Activated T-cell treated with anti-CD3 and anti-CD28 coated beads, Interleukin-2, amount 50 U/mL, for 24 hours (primary cell): ENCODE measurements at places on chromosomes 1 and 21.

DNA sequence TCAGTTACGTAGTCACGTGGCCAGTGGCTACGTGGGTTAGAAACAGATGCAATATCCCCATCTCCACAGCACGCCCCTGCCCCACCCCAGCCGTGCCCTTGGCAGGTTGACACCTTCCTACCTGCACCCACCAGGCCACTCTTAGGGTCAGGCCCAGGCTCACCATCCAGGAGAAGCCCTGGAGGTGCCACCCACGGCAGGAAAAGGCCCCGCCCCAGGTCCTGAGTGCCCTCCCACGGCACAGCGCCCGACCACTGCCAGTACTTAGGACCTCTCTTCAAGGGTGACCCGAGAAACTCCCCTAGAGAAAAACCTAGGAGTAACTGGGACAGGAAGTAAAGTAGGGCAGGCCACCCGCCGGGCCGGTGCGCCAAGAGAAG is 1.5 kb downstream of the C1orf35 start:
- no peak for DNase-seq

DNA sequence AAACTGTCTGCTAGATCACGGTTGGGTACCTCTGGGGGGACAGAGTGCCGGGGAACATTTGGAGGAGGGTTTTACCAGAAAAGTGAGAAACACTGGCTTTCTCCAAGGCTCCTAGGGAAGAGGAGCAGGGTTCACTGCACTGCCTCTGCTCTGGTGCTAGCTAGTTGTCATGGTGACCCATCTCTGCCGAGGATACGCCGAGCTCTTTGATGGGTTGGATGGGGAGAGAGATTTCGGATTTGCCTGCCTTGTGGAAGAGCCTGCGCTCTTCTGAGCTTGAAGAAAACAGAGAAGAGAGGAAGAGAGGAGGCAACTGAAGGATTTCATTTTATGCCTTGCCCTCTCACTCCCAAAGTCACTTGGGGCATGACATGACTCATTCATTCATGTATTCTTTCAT is 92.1 kb downstream of the NAV1 start:
- no peak for DNase-seq

DNA sequence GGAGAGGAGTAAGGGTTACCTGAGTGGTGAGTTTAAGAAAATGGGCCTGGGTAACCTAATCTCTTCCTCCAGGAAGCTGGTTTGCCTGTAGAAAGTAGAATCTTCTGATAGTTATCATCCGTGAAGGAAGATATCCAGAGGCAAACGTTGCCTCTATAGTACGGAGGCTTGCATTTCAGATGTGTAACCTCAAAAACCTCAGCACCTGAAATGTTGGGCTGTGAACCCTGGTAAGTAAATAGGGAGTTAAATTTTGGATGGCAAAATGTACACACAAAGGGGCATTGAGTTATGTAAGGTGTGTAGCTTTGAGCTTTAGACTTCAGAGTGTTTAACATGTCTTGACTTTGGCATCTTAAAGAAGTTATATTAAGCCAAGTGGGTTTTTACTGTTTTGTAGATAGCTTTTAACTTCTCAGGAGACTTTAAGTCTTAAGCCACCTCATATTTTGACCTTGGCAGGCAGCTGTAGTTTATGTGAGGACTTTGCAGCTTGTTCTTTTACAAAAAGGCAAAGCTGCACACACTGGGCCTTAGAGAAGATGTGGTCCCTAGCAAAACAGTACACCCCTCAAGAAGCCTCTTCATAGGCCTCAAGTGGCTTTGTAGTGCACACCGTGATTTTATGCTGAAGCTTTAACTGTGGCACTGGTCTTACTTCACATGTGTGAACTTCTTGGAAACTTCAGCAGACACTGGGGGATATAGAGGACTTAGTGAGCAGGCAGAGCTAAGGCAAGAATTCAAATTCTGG is 83.4 kb downstream of the SNRPE start:
- DNase-seq = no peak

GRCh38 chr1:243799908-243800307 is 50.1 kb downstream of the AKT3 start:
- DNase-seq = no peak

DNA sequence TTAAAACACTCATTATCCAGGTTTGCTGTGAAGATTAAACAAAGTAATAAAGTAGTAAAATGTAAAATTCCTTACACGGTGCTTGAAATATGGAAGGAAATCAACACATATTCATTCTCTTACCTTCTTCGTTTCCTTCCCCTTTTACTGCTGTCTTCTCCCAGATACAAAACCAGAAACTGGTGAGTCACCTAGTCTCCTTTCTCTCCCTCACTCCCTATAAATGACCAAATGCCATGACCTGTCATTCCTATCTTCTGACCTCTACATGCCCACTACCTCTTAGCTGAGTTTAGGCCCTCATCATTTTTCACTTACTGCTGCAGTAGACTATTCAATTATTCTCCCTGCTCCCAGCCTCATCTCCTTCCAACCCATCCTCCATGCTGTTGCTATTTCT is 4.3 kb upstream of the NR1I3 start:
- no peak for DNase-seq

DNA sequence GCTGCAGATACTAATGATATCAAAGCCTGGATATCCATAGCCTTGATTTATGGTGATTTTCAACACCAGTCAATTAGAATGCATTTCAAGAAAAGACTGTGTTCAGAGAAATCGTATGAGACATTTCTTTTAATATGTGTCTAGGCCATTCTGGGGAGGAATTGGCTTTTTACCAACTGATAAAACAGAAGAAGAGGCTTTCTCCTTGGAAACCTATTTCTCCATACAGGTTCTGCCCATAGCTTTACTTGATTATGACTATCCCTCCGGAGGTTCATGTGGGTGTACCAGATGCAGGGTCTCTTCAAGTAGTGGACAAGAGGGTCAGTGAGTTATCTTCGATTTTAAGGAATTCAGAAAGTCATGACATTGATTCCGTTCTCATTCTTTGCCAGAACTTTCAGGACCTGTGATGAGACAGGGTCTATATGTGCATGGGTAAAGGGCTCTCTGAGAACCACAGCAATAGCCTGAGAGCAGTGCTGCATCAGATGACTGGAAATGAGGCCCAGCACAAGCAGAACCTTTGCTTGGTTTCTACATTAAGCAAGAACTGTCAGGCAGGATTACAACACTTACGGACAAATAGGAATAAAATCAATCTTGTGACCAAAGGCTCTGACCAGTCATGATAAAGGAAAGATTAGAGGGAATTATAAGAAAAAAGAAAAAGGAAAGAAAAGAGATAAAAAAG is 263.7 kb upstream of the SGIP1 start:
- no peak for DNase-seq

DNA sequence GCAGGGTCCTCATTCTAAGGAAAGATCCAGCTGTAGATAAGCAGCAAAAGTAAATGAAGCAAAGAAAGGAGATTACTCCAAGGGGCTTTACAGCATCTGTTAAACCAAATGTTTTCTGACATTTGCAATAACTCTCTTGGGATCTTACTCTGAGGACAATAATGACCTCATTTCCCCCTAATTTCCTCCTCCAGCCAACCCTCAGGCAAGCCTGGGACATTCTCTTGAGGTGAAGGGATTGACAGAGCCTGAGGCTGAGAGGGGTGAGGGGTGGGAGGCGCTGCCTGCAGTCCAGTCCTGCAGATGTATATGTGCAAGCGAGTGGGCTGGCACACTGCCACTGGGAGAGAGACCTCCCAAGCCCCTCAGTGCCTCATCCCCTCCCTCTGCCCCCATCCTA is 40.5 kb upstream of the NEK2 start:
- no peak for DNase-seq

DNA sequence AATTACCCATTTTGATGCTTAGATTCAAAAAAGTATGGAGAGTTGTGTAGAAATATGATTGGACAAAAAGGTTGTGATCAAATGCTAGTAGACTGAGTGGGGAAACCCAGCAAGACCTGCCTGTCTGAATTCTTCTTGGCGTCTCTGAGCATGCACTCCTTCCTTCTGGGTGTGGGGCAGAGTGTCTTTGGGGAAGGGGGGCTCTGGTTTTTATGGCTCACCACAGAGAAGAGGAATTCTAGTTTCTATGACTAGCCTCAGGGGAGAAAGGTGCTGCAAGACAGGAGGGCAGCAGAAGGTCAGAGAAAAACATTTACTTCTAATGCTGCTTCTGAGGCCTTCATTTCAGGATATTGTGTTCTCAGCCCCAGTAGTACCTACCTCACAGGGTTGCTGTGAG is 33.9 kb upstream of the PIGC start:
- no peak for DNase-seq

DNA sequence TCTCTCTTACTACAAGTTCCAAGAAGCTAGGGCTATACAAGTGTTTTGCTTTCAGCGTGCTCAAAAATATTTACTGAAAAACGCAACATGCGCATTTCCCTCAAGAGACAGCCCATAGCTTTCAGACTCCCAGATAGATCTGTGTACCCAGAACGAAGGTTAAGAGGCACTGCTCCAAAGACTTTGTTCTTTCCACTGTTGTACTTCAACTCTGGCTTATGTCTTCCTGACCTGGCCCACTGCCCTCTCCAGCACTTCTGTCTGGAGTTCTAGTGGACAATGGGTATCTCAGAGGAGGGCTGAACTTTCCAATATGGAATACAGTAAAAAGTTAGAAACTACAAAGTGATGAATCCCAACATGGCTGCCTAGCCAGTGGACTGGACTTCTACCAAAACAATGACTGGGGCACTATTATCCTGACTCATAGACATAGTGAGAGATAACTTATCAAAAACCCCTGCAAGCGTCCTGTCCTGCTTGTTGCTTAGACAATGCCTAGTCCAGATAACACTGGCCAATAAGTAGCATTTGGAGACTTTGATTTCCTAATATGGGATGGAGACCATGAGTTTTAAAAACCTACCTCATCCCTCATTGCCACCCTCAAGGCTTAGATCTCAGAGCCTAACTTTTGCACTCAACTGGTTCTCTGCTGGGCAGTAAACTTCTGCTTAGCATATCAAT is 8.8 kb upstream of the ADAR start:
- DNase-seq = no peak

DNA sequence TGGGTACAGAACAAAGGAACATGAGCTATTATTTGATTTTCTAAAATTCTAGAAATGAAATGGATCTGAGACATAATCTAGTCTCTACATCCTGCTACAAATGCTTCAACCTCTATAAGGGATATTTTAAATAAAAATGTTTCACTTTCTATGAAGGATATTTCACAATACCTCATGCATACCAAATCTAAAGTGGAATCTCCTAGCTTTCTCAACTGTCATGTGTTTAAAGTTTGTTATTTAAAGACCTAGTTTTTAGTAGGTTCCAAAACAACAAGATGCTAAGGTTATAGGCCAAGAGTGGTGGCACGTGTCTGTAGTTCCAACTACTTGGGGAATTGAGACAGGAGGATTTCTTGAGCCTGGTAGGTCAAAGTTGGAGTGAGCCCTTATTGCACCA is 47.6 kb downstream of the KDM5B start:
- no peak for DNase-seq
